ENCODE measurements at places on chromosomes 2 and 18.

GRCh38 chr2:88159481-88159880 is 10.7 kb upstream of the THNSL2 start:
- DNase-seq = no peak

- no peak for DNase-seq
These were observed 39.7 kb upstream of the CWC22 start for GRCh38 chr2:180046776-180047175.

GRCh38 chr2:20456116-20456571 is 9.3 kb downstream of the RHOB start:
- no peak for DNase-seq

DNA sequence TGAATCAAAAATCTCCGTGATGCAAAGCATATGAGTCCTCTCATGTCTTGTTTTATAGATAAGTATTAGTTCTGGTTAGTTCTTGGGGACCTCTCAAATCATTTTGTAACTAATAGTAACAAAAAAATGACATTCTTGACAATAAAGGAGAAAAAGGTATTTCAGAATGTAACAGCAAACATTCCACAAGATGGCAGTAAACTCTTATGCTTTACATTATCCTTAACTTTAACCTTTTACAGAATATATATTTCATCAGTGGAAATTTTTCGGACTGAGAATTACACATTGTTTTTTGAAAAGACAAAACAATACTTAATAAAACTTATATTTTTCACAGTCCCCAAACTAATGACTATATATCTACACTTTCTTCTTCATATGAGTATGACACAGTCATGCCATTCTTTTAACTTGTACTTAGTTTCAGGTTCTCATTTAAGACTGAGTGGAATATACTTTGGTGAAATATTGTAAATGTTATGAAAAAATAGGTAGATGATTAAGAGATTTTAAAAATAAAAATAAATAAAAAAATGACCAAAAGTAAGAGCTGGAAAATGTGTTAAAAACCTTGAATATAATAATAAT is 142.9 kb upstream of the NXPH2 start:
- no peak for DNase-seq

DNA sequence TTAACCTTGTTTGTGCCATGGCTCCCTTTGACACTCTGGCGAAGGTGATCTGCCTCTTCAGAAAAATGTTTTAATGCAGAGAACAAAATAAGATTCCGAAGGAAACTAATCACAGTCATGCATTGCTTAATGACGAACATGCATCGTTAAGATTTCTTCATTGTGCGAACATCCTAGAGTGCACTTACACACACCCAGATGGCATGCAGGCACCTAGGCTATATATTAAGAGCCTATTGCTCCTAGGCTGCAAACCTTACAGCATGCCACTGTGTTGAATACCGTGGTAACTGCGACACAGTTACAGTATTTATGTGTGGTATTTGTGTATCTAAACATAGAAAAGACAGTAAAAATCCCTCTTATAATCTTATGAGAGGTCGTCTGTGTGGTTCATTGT is 8.3 kb downstream of the ASAP2 start:
- no peak for DNase-seq

GRCh38 chr18:44602380-44602779 is 78.3 kb upstream of the SETBP1 start:
- no peak for DNase-seq

- no peak for DNase-seq
These were observed 41.5 kb upstream of the RPE start for GRCh38 chr2:209960676-209961630.

GRCh38 chr2:100291152-100291970 is 30.9 kb downstream of the LONRF2 start:
- DNase-seq = no peak

DNA sequence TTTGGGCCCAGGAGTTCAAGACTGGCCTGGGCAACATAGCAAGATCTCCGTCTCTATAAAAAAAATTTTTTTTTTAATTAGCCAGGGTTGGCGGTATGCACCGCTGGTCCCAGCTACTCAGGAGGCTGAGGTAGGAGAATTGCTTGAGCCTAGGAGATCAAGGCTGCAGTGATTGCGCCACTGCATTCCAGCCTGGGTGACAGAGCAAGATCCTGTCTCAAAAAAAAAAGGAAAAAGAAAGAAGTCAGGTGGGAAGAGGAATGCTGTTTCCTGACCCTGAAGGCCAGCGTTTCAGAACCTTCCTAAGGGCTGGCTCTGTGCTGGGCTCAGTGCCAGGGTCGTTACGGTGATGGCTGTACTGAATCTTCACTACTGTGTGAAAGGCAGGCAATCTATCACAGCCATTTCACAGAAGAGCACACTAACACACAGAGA is 35.0 kb upstream of the AGAP1 start:
- DNase-seq = no peak

- no peak for DNase-seq
These were observed 322.9 kb upstream of the RAB12 start for GRCh38 chr18:8286303-8286702.

DNA sequence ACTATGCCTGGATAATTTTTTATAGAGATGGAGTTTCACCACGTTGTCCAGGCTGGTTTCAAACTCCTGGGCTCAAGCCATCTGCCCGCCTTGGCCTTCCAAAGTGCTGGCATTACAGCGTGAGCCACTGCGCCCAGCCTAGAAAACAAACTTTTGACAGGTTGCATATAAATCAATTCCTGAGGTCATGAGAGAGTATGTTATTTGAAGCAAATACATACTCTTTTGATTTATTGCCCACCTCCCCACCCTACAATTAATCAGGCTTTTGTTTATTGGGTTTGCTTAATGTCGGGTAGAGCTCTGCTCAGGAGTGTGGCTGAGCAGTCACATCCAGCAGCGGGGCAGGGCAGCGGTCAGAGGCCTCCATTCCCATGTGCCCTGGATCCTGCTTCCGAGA is 37.9 kb upstream of the ASB1 start:
- DNase-seq = no peak

DNA sequence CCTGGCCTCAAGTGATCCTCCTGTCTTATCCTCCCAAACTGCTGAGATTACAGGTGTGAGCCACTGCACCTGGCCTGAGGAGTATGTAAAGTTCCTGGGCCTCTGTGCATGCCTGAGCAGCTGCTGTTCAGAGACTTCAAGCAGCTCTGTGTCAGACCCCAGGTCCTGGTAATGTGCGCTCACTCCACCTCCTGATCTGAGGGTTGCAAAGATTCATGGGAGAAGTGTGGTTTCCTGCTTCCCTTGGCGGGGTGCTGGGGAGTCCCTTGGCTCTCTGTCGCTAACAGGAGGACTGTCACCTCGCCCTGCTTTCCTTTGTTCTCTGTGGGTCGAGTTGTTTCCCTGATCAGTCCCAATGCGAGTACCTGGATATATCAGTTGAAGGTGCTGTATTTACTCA is 8.6 kb upstream of the IL36A start:
- DNase-seq = no peak

GRCh38 chr2:2916621-2917020 is 461.0 kb downstream of the EIPR1 start:
- no peak for DNase-seq

- no peak for DNase-seq
These were observed 439.5 kb upstream of the ZEB2 start for GRCh38 chr2:144959416-144959815.

GRCh38 chr2:127463155-127463991 is 45.1 kb downstream of the PROC start:
- no peak for DNase-seq

DNA sequence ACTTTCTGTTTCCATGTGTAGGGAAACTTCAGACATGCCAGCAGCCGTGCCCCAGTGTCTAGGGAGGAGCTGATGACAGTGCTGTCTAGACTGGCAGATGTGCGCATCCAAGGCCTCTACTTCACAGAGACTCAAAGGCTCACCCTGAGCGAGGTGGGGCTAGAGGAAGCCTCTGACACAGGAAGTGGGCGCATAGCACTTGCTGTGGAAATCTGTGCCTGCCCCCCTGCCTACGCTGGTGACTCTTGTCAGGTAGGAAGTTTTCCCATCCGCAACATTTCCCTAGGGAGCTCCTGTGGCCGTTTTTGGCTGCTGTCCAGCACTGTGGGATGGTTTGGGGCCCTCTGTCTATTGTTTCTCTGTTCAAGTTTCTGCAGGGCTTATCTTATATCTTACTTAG is 143.1 kb upstream of the TTC39C start:
- DNase-seq = peak; percentile 65

DNA sequence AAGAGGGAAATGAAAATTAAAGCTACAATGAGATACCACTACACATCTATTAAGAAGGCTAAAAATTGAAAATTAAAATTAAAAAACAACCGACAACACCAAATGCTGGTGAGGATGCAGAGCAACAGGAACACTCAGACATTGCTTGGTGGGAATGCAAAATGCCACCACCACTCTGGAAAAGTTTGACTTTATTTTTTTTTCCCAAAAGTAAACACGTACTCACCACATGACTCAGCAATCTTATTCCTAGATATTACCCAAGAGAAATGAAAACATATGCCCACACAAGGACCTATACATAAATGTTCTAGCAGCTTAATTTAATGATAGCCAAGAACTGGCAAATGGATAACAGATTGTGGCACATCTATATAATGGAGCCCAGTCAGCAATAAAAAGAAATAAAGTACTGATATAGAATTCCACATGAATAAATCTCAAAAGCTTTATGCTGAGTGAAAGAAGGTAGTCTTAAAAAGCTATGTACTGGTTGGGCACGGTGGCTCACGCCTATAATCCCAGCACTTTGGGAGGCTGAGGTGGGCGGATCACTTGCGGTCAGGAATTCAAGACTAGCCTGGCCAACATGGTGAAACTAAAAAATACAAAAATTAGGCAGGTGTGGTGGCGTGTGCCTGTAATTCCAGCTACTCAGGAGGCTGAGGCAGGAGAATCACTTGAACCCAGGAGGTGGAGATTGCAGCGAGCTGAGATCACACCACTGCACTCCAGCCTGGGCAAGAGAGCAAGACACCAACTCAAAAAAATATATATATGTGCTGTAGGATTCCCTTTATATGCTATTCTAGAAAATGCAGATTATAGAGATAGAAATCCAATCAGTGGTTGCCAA is 4.2 kb upstream of the PROC start:
- DNase-seq = no peak

GRCh38 chr18:76708071-76708721 is 114.2 kb upstream of the ZNF236 start:
- DNase-seq = no peak

- DNase-seq = no peak
These were observed 371.7 kb upstream of the CELF4 start for GRCh38 chr18:37937287-37937686.

DNA sequence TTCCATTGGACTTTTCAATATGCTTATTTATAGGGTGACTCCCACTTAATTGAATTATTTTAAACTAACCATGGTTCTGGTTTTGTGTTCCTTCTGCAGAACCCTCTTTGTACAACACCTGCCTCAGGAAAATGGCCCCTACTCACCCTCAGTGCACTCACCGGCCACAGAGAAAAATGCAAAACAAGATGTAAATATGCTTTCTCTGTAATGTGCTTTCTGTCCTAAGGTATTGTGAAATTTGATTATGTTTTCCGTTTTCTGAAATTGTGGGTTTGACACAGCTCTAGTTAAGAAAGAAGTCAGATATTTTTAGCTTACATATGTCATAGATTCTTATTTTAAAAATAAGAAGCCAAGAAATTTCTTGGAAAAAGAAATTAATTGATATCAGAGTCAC is 357.7 kb upstream of the SMIM21 start:
- DNase-seq = no peak

DNA sequence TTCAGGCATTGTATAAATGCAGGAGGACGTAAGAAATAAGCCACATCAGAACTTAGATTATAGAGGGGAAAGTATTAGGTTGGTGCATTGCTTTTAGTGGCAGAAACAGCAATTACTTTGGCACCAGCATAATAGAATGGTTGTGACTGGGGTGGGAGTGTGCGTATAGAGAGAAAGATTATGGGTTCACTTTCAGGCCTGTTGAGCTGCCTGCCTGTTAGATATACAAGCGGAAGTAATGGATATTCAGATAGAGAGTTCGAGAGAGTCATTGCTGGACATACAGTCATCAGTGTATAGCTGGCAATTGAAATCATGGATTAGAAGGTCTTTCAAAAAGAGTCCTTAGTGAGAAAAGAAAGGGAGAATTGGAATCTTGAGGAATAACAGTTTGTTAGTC is 139.2 kb upstream of the MYO3B start:
- DNase-seq = no peak

GRCh38 chr18:59024829-59025228 is 114.9 kb upstream of the SEC11C start:
- DNase-seq = no peak

DNA sequence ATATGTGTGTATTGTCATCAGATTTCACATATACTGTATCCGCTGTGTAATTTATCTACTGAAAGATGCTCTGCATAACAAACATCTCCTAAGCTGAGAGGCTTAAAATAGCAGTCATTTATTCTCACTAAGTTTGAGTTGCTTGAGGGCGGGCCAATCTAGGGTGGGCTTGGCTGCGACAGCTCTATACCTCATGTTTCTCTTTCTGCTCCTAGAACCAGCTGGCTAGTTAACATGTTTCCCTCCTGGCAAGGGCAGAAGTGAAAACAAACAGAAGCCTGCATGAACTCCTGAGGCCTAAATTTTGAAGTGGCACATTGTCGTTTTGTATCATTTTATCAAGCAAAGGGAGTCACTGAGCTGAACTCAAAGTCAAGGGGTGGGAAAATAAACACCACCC is 585.0 kb upstream of the VRK2 start:
- no peak for DNase-seq

- DNase-seq = no peak
These were observed 173.1 kb upstream of the STON1 start for GRCh38 chr2:48356701-48357325.

- DNase-seq = no peak
These were observed 417.5 kb downstream of the NUP35 start for GRCh38 chr2:183541766-183542165.

DNA sequence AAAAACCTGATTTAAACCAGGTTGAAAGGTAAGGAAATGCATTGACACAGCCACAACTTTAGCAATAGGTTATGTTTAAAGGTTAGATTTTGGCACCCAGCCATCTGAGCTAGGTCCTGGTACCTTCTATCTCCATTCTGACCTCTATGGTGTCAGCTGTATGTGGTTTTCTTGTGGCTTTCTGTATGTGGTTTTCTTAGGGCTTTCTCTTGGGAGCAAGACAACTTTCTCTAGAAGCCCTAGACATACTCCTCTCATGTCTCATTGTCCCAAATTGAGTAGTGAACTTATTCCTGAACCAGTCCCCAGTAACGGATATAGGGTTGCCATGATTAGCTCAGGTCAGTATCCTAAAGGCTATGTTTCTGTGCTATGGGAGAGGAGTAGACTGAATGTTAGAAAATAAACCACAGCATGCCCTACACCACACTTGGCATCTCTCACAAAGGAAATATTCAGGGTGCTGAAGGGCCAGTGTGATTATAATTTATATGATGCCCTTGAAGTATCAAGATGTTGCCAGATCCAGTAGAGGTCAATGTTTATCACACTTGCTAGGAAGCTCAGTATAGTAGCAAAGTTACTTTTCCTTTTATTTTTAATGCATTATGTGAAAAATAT is 176.1 kb downstream of the CAPN13 start:
- DNase-seq = no peak

GRCh38 chr2:120552800-120553481 is 182.7 kb upstream of the GLI2 start:
- DNase-seq = peak; percentile 26

- DNase-seq = peak; percentile 100
These were observed 10.4 kb downstream of the COLEC11 start for GRCh38 chr2:3604991-3605961.
